Endothelial cell (in vitro differentiated cells): ENCODE measurements at places on chromosomes 3 and 15. TPM values are rescaled to one million over a fixed set of nuclear protein-coding genes. Genes with fewer than 3 reads are reported as not detected.

GRCh38 chr15:73075160-73075859 is 23.0 kb downstream of the NEO1 start:
- no peak for DNase-seq

- no peak for DNase-seq
These were observed 85.0 kb upstream of the PDZRN3 start for GRCh38 chr3:73709712-73710111.

Gene CAMK2N2
- not detected for total RNA-seq

- peak; percentile 1 for DNase-seq
These were observed 23.9 kb downstream of the PLXNB1 start for GRCh38 chr3:48405971-48406370.

Gene LRTM1
- total RNA-seq, result not detected

- DNase-seq, result no peak
These were observed 180.7 kb upstream of the LMCD1 start for GRCh38 chr3:8320711-8321458.

DNA sequence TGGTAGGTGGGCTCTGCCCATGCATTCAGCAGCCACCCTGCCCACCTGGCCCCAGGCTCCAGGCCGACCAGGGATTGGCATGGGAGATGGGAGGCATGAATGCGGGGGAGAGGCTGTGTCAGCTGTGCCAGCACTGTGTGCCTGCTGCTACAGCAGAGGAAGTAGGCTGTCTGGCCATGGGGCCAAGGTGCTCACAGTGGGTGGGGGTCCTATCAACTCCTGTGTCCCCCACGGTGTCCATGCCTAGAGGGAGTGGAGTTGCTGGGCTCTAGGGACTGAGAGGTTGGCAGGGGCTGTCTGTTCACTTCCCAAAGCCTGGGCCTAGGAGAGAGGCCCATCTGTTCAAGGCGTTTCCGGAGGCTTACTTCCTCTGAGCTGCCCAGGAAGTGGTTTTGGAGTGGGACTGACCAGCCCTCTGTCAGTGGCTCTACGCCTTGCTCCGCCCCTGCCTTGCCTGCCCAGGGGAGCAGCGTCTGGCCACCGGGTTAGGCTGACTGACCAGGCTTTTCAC is 5.8 kb downstream of the PRKCD start:
- peak; percentile 55 for DNase-seq

DNA sequence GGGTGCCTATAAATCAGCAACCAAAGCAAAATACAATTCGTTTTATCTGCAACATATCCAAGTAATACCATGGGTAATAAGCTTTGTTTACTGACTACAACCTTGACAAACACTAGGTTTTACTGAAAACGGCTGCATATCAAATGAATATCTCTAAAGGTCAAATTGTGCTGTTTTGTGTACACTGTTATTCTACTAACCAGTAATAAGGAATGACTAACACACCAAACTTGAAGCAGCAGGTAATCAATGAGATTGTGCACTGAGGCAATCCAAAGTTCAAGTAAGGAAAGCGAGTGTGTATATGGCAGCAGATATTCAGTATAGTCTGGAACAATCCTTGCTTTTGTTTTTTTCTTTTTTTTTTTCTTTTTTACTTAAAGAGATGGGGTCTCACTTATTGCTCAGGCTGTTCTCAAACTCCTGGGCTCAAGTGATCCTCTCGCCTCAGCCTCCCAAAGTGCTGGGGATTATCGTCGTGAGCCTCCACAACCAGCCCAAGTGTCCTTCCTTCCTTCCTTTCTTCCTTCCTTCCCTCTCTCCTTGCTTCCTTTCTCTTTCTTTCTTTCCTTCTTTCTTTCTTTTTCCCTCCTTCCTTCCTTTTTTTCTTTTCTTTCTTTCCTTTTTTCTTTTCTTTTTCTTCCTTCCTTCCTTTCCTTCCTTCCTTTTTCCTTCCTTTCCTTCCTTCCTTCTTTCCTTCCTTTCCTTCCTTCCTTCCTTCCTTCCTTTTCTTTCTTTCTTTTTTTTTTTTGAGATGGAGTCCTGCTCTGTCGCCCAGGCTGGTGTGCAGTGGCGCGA is 34.9 kb downstream of the AP3S2 start:
- DNase-seq, result no peak

DNA sequence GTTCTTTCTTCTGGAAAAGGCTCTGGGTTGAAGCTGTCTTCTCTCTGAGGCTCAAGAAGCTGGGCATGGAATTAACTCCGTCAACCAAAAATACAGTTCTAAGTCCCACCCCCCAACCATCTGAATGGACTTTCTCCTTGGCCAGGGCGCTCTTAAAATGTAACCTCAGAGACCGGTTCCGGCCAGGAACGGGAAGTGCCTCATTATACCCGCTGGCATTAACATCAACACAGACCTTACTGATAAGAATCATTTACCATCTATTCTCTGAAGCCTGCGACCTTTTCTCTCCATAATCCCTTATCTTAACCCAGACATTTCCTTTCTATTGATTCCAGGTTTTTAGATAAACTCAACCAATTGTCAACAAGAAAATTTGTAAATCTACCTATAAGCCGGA is 64.7 kb downstream of the ATP1B3 start:
- no peak for DNase-seq

GRCh38 chr3:164452707-164453106 is 625.6 kb downstream of the SI start:
- no peak for DNase-seq

Gene LRRN1
- 2.8 TPM for total RNA-seq

GRCh38 chr3:175564363-175564762 is 705.2 kb downstream of the NAALADL2 start:
- DNase-seq, result no peak

Gene ACTRT3
- 2.6 TPM for total RNA-seq

- DNase-seq, result peak; percentile 68
These were observed 271.5 kb upstream of the DCBLD2 start for GRCh38 chr3:99172736-99173657.

- no peak for DNase-seq
These were observed 42.4 kb upstream of the ETV5 start for GRCh38 chr3:186151077-186151971.

DNA sequence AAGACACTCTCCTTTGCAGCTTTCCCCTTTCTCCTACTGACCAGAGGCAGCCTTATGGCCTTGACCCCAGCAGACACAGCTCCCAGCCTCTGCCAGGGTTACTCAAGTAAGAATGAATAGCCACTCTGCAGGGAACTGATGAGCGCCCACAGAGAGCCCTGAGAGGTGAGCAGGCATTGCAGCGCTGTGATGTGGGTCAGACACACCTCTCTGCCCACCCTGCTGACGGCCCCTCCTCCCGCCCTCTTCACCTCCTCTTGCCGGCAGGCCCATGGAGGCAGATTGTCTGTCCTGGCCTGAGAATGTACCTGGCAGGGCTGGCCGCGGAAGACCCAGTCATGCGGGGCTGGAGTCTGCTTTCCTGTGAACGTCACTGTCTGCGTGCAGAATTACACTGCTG is 512.6 kb upstream of the PPP2R3A start:
- no peak for DNase-seq
